ENCODE measurements at places on chromosomes 4 and X.

DNA sequence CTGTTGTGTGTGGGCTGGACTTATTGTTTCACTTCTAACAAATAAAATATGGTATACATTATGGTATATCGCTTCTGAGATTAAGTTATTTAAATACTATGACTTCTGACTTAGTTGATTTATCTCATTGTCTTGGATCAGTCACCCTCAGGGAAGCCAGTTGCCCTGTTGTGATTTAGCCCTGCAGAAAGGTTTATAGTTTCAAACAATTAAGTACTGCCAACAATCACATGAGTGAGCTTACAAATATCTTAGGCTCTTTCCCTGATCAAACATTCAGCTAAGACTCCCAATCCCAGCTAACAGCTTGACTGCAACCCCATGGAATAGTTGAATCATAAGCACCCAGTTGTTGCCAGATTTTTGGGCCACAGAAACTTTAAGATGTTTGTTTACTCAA, 85.4 kb downstream of the MAGEC1 start:
- DNase-seq, result peak; percentile 0

DNA sequence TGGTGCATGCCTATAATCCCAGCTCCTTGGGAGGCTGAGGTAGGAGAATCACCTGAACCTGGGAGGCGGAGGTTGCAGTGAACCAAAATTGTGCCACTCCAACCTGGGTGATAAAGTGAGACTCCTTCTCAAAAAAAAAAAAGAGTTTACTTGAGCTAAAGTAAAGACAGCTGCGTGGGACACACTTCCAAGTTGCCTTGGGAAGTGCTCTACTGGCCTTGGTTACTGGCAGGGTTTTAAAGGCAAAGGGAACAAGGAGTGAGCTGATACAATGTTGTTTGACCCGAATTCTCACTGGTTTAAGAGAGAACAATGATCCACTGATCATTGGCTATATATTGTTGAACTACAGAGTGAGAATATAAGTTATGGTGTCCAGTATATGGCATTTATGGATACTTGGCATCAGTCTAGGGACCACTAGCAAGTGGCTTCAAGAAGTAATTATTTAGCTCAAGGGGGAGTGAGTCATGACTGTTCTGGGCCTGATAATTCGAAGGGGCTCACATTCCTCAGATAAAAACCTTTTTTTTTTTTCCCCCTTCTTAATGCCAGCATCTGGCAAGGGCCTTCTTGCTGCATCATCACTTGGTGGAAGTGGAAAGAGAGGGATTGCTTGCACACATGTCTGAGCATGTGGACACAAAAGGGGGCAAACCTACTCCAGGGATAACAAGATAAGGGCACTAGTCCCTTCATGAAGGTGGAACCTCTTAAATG, 32.3 kb downstream of the GRK4 start:
- DNase-seq, result no peak

DNA sequence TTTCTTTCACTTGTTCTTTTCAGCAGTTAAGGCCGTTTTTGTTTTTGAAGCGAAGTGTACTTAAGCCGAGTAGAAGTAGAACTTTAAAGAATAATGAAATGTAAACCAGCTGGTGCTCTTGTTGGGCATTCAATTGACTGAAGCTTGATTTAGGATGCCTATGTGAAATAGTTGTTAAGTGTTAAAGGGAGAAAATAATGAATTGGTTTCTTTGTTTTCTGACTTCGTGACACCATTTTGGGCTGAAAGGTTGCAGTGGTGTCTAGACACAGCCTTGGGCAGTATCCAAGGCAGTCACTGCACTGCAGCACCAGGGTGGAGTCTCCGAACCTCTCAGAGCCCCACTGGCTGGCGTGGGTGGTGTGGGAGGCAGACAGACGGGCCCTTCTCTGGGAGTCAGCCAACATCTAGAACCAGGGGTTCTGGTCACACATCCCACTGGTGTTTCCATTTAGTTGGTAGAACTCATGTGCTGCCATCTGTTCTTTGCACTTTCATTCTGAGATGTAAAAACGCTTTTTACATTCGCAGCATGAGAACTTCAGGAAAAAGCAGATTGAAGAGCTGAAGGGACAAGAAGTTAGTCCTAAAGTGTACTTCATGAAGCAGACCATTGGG, 3.5 kb downstream of the UCHL1 start:
- DNase-seq, result no peak

GRCh38 chrX:16589826-16590225, 60.1 kb upstream of the S100G start:
- DNase-seq, result no peak

DNA sequence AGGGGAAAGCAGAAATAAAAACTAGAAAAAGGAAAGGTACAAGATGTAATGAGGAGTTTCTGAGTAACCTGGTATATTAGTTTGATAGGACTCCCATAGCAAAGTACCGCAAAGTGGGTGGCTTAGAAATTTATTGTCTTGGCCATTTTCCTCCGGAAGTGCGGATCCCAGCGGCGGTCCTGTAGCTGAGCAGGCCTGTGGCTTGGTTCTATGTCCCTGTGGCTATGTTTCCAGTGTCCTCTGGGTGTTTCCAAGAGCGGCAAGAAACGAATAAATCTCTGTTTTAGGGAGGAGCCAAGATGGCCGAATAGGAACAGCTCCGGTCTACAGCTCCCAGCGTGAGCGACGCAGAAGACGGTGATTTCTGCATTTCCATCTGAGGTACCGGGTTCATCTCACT, 44.0 kb upstream of the LDB2 start:
- no peak for DNase-seq

- peak; percentile 87 for DNase-seq
These were observed 184.4 kb downstream of the TENM3 start for GRCh38 chr4:182427554-182427953.

GRCh38 chr4:15414551-15415091, 13.2 kb upstream of the C1QTNF7 start:
- DNase-seq, result peak; percentile 79

- DNase-seq, result no peak
These were observed 5.0 kb downstream of the P2RY10 start for GRCh38 chrX:78950009-78950835.

DNA sequence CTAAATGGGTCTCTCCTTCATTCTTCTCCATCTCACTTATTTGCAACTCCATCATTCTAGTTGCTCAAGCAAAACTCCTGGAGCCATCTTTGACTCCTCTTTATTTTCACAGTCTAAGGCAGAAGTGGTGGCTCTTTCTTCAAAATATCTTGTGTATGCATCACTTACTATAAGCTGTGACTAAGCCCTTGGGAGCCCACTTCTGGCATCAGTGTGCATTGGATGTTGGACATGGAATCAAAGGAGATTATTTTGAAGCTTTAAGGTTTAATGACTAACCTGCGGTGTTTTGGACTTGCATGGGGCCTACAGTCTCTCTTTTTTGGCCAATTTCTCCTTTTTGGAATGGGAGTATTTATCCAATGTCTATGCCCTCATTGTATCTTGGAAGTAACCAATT, 276.8 kb downstream of the SPOCK3 start:
- no peak for DNase-seq

- DNase-seq, result peak; percentile 57
These were observed 106.8 kb upstream of the CBLL2 start for GRCh38 chrX:22165732-22166457.

DNA sequence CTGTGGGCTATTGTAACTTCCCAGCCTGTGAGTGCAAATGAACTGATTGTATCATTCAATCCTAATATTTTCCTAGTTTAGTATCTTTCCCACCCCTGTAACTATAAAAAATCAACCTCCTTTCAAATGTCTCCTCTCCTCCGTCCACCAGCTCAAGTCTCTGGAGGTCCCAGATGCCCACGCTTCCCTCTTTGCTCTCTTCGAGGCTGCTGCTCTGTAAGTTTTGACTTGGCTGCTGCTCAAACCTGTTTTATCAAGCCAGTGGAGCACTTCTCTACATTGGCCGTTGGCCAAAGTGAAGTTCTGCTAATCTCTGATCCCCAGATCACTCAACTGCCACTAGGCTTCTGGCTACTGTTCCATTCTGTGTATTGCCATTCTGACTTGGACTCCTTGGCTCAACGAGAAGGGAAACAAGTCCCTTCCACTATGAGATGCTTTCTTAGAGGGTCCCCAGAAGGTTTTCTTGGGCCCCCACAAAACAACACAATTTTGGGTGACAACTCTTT, 60.7 kb upstream of the RAPGEF2 start:
- no peak for DNase-seq

DNA sequence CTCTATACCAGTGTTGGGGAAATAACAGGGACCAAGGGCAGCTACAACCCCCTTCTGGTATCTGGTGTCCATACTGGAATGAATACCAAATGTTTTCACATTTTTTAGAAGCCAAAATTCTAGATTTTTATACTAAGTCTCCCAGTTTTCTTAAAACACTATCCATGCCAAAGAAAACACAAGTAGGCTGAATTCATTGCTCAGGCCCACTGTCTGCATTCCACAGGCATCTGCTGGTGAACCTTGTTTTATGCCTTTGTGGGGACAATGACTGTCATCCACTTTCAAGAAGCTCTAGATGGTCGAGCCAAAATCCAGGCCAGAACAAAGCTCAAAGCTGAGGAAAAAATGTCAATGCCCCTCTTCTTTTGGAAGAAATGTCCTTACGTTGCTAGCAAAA, 213.4 kb upstream of the RASGEF1B start:
- no peak for DNase-seq
